ENCODE measurements at places on chromosomes 2 and 18.
A peak's percentile ranks its signal among the peaks of the same experiment; 100 is the strongest.

- H3K27me3 ChIP-seq, result no peaks in the 10 kb centered on the region
- no peak for DNase-seq
- H3K27ac ChIP-seq, result no peak overlapping the region
- no peaks in the 10 kb centered on the region for H3K4me1 ChIP-seq
- H3K36me3 ChIP-seq, result no peaks in the 10 kb centered on the region
Measured at GRCh38 chr2:148338541-148338940, 306.0 kb upstream of the EPC2 start.

GRCh38 chr18:79681484-79682387 is 2.1 kb downstream of the CTDP1 start:
- H3K27me3 ChIP-seq, result no peaks in the 10 kb centered on the region
- no peak for DNase-seq
- no peak overlapping the region for H3K27ac ChIP-seq
- no peak overlapping the region for H3K4me3 ChIP-seq
- H3K36me3 ChIP-seq, result no peaks in the 10 kb centered on the region

DNA sequence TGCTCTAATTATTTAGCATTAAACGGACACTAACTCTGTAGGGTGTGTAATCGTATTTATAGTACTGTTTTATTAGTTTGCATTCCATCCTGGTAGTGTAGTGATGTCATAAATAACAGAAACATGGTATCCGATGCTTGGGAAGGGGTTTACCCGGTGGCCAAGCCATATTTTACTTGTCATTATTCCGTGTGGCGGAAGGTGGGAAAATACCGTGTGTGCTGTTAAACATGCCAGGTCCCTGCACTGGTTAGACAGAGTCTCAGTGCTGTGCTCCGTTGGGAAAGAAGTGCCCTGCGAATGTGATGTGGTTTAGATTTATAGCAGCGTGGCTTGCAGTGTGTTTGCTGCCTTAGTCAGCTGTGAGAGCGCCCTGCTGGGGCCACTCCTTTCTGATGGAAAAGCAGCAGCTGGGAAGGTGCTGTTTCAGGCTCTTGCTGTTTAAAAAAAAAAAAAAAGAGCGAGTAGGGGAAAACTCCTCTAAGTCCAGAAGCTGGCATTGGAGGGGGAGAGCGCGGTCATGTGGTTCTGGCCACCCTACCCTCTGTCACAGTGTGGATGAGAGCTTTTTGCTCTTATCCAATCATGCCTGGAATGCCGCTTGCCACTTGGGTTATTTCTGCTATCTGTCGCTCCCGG is 211.0 kb downstream of the NEDD4L start:
- H3K27me3 ChIP-seq, result no peaks in the 10 kb centered on the region
- H3K27ac ChIP-seq, result no peak overlapping the region
- DNase-seq, result no peak
- H3K4me3 ChIP-seq, result no peak overlapping the region
- H3K4me1 ChIP-seq, result no peaks in the 10 kb centered on the region

DNA sequence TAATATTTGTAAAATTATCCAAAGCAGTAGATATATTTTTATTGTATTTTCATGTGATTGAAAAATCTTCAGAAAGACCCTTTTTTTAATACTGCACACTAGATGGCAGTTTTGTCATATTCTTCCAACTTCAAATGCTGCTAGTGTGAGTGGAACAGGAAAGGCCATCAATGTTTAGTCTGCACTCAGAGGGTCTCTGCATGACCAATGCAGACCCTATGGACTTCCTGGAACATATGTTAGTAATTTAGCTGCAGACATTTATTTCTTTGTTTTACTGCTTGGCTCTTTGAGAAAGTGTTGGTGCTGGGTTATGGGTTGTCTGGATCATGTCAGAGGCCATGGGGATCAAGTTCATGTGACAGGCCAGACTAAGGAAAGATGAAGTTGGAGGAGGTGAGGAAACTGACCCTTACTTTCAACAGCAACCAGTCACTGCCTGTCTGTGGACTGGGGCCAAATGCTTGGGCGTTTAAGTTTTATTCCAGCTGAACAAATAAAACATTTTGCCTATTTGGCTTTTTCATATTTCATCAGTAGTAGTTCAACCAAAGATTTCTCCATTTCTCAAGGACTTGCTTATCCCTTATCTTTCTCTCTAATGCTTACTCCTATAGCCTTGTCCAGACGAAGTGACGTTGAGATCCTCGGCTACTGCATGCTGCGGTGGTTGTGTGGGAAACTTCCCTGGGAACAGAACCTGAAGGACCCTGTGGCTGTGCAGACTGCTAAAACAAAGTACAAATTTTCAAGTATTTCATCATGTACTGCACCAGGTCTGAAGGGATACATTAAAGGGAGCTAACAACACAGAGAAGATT is 84.8 kb downstream of the VRK2 start:
- H3K36me3 ChIP-seq, result no peaks in the 10 kb centered on the region
- H3K4me3 ChIP-seq, result no peak overlapping the region
- H3K27ac ChIP-seq, result no peak overlapping the region
- no peaks in the 10 kb centered on the region for H3K27me3 ChIP-seq

- no peaks in the 10 kb centered on the region for H3K36me3 ChIP-seq
- no peaks in the 10 kb centered on the region for H3K4me1 ChIP-seq
- H3K4me3 ChIP-seq, result no peak overlapping the region
- no peak for DNase-seq
- no peak overlapping the region for H3K27ac ChIP-seq
- no peaks in the 10 kb centered on the region for H3K27me3 ChIP-seq
Measured at GRCh38 chr2:44290261-44290660, 15.0 kb downstream of the SLC3A1 start.

- no peak overlapping the region for H3K27ac ChIP-seq
- no peaks in the 10 kb centered on the region for H3K36me3 ChIP-seq
- H3K27me3 ChIP-seq, result no peaks in the 10 kb centered on the region
- H3K4me1 ChIP-seq, result no peaks in the 10 kb centered on the region
- H3K4me3 ChIP-seq, result no peak overlapping the region
- no peak for DNase-seq
Measured at GRCh38 chr18:2687390-2688001, 32.0 kb downstream of the SMCHD1 start.

GRCh38 chr2:7919510-7919909 is 762.3 kb upstream of the ID2 start:
- H3K4me1 ChIP-seq, result no peaks in the 10 kb centered on the region
- H3K36me3 ChIP-seq, result no peaks in the 10 kb centered on the region
- H3K27me3 ChIP-seq, result no peaks in the 10 kb centered on the region
- H3K27ac ChIP-seq, result no peak overlapping the region

DNA sequence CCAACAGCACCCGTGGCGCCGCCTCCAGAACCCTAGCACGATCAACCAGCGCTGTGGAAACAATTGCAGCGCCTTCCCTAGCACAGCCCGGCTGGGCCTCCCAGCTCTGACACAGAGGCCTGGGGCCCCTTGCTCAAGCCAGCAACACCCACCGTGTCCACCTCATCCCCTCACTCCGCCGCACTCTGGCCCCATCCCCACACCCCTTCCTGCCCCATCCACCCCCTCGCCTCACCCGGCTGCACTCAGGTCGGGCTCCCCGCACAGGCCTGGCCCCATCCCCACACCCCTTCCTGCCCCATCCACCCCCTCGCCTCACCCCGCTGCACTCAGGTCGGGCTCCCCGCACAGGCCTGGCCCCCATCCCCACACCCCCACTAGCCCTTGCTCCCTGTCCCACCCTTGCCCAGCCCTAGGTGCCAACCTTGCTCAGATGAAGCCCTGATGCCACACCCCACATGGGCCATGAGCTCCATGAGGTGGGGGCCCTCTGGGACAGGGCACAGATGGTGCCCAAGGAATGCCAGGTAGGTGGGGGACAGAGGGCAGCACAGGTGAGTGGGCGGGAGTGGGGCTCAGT is 28.7 kb downstream of the KIF1A start:
- H3K27ac ChIP-seq, result no peak overlapping the region
- no peak for DNase-seq
- peaks cover 12% of the 10 kb centered on the region for H3K4me1 ChIP-seq
- H3K36me3 ChIP-seq, result no peaks in the 10 kb centered on the region

DNA sequence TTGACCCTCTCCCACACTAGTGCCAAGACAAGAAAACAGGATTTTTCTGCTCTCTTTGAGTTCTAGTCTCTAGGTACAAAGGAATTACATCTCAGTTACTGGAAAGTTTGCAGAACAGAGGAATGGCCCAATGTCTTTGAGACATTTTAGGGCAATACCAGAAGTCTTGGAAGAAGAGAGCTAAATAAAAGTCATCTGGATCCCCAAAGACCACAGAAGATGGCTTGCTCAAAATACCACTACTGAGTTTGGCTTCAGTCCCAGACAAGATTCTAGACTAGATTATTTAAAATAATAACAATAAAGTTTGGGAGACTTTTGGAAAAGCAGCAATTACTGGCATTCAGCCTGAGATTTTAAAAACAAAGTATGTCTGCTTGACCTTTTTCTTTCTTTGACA is 61.9 kb upstream of the HK2 start:
- no peak overlapping the region for H3K27ac ChIP-seq
- peaks cover 16% of the 10 kb centered on the region for H3K4me1 ChIP-seq
- no peak for DNase-seq
- no peaks in the 10 kb centered on the region for H3K36me3 ChIP-seq
- no peaks in the 10 kb centered on the region for H3K27me3 ChIP-seq

DNA sequence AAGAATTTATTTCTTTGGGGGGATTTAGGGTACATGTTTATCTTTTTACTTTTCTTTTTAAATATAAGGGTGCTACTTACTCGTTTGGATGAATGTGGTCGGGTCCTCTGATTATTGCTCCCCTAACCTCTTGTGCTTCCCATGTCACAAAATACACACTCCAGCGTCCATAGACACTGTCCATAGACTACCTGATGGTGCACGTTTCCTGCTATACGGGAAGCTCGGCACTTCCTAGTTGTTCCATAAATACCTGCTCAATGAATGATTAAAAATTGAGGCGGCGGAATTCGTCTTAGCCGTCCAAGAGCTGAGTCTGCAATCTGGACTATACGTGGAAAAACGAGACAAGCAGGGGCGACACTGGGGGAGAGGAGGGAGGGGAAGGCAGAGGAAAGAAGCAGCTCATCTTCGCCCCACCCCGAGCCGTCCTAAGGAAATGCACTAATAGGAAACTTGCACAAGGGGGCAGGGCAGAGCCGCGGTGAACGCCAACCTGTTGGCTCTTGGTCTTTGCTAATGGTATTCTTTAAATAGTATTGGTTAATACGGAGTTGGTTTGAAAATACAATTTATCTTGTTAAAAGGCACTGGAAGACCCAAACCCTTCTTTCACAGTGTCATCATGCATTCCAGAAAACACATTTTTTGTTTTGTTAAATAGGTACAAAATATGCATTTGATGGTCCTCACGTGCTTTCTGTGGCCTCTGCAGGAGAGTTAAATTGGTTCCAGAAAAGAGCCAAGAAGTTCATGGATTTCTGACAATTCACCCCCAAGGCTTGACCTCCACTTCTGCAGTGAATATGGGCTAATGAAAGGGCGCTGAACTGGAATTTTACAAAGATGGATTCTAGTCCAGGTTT is 73.0 kb upstream of the KCTD1 start:
- DNase-seq, result peak; percentile 66
- H3K36me3 ChIP-seq, result no peaks in the 10 kb centered on the region
- H3K4me3 ChIP-seq, result peak overlapping the region; percentile 13
- no peaks in the 10 kb centered on the region for H3K27me3 ChIP-seq

DNA sequence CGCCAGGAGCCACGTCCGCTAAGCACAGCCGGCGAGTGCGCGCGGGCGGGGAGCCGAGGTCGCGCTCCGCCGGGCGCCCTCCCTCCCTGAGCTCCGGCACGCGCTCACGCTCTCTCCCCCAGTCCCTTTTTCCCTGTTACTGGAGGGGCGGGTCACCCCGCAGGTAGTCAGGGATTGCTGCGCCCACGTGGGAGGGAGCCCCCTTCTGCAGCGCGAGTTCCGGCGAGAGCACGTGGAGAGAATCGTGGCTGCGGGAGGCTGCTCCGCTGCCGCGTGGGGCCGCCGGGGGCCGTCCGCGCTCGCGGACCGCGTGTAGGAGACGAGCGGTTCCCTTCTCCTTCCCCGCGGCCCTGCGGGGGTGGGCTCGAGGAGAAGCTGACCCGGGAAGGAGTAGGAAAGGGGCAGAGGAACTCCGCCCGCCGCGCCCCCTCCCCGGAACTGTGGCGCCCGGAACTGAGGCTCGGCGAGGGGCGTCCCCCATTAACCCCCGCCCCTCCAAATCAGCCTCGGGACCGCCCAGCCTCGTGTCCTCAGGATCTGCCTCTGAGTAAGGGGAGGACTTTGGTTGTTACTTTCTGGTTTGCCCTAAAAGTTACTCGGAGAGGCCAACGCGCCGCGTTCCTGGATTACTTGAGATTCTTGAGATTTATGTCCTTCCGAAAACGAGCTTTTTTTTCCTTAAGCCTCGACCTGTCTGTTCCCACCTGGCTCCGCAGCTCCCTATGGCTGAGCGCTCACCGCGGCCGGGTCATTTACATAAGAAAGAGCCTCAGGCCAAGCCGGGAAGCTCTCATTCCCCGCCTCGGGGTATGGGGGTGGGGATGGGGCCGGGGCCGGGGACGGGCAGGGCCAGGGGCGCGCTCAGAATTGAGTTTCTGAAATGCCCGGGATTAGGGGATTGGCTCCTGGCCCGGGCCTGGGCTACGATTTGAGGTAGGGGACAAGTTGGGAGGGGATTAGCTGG is 1.1 kb downstream of the HK2 start:
- H3K4me1 ChIP-seq, result peaks cover 12% of the 10 kb centered on the region
- no peaks in the 10 kb centered on the region for H3K36me3 ChIP-seq
- H3K27me3 ChIP-seq, result no peaks in the 10 kb centered on the region
- H3K27ac ChIP-seq, result peak overlapping the region; percentile 87
- DNase-seq, result peak; percentile 73

- H3K27me3 ChIP-seq, result no peaks in the 10 kb centered on the region
- no peak for DNase-seq
- no peaks in the 10 kb centered on the region for H3K4me1 ChIP-seq
- no peak overlapping the region for H3K4me3 ChIP-seq
- no peaks in the 10 kb centered on the region for H3K36me3 ChIP-seq
Measured at GRCh38 chr2:199988151-199988550, 32.8 kb downstream of the MAIP1 start.

- peaks cover 6% of the 10 kb centered on the region for H3K4me1 ChIP-seq
- no peaks in the 10 kb centered on the region for H3K27me3 ChIP-seq
- no peak overlapping the region for H3K27ac ChIP-seq
- no peak overlapping the region for H3K4me3 ChIP-seq
- no peak for DNase-seq
- no peaks in the 10 kb centered on the region for H3K36me3 ChIP-seq
Measured at GRCh38 chr2:167942366-167943081, 304.9 kb downstream of the STK39 start.

GRCh38 chr2:34102339-34102738 is 503.2 kb upstream of the FAM98A start:
- H3K4me3 ChIP-seq, result no peak overlapping the region
- H3K36me3 ChIP-seq, result no peaks in the 10 kb centered on the region
- no peaks in the 10 kb centered on the region for H3K27me3 ChIP-seq
- no peak for DNase-seq
- H3K4me1 ChIP-seq, result no peaks in the 10 kb centered on the region
- H3K27ac ChIP-seq, result no peak overlapping the region

Data from testis (tissue), 5 donors.